ENCODE measurements at places on chromosomes 7 and 10. TPM values are rescaled to one million over a fixed set of nuclear protein-coding genes. Genes with fewer than 3 reads are reported as not detected.
A peak's percentile ranks its signal among the peaks of the same experiment; 100 is the strongest.

DNA sequence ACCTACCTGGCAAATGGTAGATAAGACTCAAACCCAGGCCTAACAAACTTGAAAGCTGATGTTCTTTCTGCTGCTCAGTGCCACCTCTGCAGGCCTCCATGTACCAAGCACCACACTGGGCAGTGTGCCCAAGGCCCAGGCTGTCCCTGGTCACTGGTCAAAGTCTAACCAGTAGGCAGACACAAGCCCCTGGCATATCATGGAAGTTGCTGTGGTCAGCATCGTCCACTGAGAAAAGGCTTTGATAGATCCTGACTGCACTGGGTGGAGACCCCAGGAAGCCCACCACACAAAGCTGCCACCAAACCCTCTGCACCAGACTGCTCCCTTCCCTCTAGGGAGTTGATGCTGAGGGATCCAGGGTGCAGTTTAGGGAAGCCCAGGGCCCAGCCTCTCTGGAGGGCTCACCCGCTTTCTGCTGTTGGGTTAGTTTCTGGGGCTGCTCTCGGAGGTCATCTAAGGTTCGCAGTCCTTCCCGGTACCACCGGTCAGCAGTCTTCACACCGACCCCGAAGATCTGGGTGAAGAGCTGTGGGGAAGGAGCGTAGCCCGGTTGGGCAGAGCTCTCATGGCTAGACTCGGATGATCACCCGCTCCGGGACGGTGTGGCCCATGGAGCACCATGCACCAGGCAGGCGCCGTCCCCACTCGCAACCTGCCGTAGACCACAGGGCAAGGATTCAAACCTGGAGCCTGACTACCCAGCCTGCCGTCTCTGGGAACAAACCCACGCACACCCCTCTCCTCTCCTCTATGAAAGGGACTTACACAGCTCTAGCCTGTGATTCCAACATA, 6.0 kb downstream of the POLM start:
- peaks cover 4% of the 10 kb centered on the region for H3K36me3 ChIP-seq
- no peaks in the 10 kb centered on the region for H3K27me3 ChIP-seq
- peak; percentile 65 for DNase-seq
- H3K4me1 ChIP-seq, result no peaks in the 10 kb centered on the region

DNA sequence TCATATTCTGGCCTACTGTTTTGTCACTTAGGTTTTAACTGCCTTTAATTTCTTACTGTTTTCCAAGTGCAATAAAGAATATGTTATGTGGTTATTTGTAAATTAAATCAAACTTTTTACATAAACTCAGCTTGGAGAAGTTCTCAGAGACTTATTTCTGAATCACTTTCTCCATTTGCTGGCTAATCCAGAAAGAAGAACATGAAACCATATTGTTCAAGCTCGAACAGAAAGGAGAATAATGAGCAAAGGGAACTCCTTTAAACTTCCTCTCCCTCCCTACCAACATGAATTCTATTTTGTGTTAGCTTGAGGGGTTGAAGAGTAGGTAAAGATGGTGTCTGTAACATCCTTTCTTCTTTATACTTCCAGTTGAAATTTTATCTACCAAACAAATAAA, 52.3 kb downstream of the SHTN1 start:
- H3K4me3 ChIP-seq, result no peak overlapping the region
- DNase-seq, result no peak
- H3K36me3 ChIP-seq, result peaks cover 3% of the 10 kb centered on the region
- no peaks in the 10 kb centered on the region for H3K4me1 ChIP-seq

LEP gene
- total RNA-seq, result 0.97 TPM

TRIM50 gene
- 2.2 TPM for total RNA-seq

DNA sequence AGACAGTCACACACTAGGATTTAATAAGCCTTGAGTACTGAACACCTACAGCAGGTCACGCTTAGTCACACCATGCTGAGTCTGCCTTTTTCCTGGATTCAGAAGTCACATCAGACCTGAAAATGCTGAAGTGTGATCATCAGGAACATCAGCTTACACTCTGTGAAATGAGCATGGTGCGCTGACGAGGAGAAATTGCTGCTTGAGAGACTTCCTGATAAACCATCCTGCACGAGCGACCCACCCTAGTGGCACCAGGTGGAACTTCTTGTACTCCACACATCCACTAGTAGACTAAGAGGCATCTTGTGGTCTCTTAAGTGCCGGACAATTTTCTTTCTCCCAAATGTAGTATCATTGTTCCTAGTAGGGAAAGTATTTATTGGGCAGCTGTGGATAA, 51.8 kb upstream of the MRLN start:
- no peaks in the 10 kb centered on the region for H3K27me3 ChIP-seq
- no peak overlapping the region for H3K27ac ChIP-seq
- no peaks in the 10 kb centered on the region for H3K4me1 ChIP-seq
- peaks cover 17% of the 10 kb centered on the region for H3K36me3 ChIP-seq
- no peak overlapping the region for H3K4me3 ChIP-seq

DNA sequence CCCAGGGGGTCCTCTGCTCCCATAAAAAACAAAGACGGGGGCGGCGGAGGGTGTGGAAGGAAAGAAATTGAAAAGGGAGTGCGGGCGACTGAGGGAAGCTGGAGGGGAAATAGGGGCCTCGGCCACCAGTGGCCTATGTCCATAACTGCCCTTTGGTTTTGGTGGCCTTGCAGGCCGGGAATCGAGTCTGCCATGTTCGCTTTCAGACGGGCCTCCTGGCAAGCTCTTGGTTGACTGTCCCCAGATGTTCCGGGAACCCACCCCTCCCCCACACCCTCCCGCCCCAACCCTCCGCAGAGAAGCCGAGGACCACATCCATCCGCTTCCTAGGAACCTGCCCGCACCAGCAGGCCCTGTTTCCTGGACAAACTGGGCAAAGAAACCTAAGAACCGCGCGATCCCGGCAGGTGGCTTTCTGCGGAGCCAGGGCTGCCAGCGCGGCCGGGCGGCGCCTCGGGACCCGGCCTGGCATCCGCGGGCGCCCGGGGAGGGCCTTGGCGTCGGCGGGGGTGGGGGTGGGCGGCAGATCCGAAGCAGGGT, 20.0 kb upstream of the GATA3 start:
- no peaks in the 10 kb centered on the region for H3K4me1 ChIP-seq
- no peak for DNase-seq
- no peak overlapping the region for H3K4me3 ChIP-seq
- no peaks in the 10 kb centered on the region for H3K36me3 ChIP-seq
- no peaks in the 10 kb centered on the region for H3K27me3 ChIP-seq

GRCh38 chr7:28984631-28985030, 26.5 kb upstream of the TRIL start:
- no peak overlapping the region for H3K27ac ChIP-seq
- H3K4me1 ChIP-seq, result no peaks in the 10 kb centered on the region
- H3K27me3 ChIP-seq, result no peaks in the 10 kb centered on the region
- no peaks in the 10 kb centered on the region for H3K36me3 ChIP-seq

ADAM22 gene
- total RNA-seq, result 8.4 TPM

GRCh38 chr7:56062382-56062781, 1.7 kb upstream of the SUMF2 start:
- DNase-seq, result no peak
- H3K27ac ChIP-seq, result no peak overlapping the region
- no peaks in the 10 kb centered on the region for H3K4me1 ChIP-seq
- no peaks in the 10 kb centered on the region for H3K27me3 ChIP-seq
- no peak overlapping the region for H3K4me3 ChIP-seq

VIPR2 gene
- total RNA-seq, result 12.6 TPM

TMEM178B gene
- total RNA-seq, result 0.26 TPM

- no peaks in the 10 kb centered on the region for H3K4me1 ChIP-seq
- no peak overlapping the region for H3K4me3 ChIP-seq
- DNase-seq, result no peak
- H3K27me3 ChIP-seq, result no peaks in the 10 kb centered on the region
Measured at GRCh38 chr7:34165927-34166550, 260.7 kb downstream of the BMPER start.

DNA sequence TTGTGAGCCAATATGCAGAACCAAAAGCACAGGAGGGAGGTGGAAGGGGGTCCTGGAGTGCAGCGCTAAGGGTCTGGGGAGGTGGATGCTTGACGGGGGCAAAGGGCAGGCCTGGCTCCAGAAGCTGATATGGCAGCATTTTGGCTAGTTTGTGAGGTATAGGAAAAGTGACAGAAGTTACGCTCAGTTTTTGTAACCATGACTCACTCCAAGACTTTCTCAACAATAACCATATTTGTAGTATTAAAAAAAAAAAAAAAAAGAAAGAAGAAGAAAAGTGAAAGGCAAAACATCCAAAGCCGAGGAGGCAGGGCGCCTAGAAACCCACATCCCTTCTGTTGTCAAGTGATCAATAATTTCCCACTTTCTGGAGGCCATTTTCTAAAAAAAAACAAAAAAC, 92.3 kb downstream of the RNF216 start:
- H3K27me3 ChIP-seq, result no peaks in the 10 kb centered on the region
- peak overlapping the region; percentile 78 for H3K27ac ChIP-seq
- H3K4me3 ChIP-seq, result no peak overlapping the region
- H3K36me3 ChIP-seq, result peaks cover 1% of the 10 kb centered on the region

CYP2E1 gene
- total RNA-seq, result 4.6 TPM

GRCh38 chr7:105768898-105769507, 107.4 kb downstream of the ATXN7L1 start:
- peaks cover 9% of the 10 kb centered on the region for H3K4me1 ChIP-seq
- H3K27ac ChIP-seq, result no peak overlapping the region
- no peaks in the 10 kb centered on the region for H3K36me3 ChIP-seq
- DNase-seq, result no peak
- no peaks in the 10 kb centered on the region for H3K27me3 ChIP-seq
- H3K4me3 ChIP-seq, result no peak overlapping the region

GRCh38 chr10:43040482-43041256, 36.2 kb upstream of the RET start:
- no peak overlapping the region for H3K4me3 ChIP-seq
- H3K36me3 ChIP-seq, result no peaks in the 10 kb centered on the region
- H3K27me3 ChIP-seq, result no peaks in the 10 kb centered on the region
- no peaks in the 10 kb centered on the region for H3K4me1 ChIP-seq

All from aorta (tissue), 5 donors.